ENCODE measurements at places on chromosomes 4 and X. TPM values are rescaled to one million over a fixed set of nuclear protein-coding genes. Genes with fewer than 3 reads are reported as not detected.

GRCh38 chrX:104335756-104336155 is 81.0 kb upstream of the ESX1 start:
- DNase-seq = no peak

- DNase-seq = no peak
Measured at GRCh38 chr4:3875466-3875865, 109.3 kb downstream of the ADRA2C start.

DNA sequence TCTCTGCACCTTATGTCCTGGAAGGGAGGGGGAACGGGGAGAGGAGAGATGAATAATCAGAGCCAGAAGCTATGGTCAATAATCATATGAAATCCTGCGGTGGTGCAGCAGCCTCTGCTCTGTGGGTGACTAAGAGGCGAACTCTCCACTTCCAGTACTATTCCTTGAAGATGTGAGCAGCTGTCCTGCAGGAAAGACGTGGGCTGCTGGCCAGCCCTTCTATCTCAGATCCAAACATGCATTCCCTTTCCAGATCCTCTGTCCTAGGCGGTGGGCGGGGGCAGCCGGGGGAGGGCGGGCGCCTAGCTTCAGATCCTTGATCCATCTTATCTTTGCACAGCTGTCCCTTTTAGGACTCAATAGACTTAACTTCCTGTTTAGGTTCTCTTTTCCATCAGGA is 34.5 kb downstream of the SPINK2 start:
- DNase-seq = no peak

DNA sequence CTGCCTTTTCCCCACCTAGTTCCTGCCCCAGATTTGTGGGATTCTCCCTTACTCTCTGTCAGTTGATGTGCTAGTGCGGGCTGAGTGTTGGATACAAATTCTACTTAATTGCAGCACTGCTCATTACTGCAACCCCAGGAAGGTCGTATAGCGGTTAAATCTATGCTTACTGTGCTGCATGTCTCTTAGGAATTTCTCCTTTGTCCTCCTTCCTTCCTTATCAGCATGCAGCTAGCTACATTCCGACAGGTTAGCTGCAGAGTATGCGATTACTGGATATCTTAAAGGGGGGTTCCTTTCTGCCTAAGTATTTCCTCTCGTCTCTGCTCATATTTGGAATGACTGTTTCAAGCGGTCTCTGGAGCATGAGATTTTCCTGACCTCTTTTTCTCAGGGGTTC is 662.8 kb downstream of the TLL1 start:
- DNase-seq = no peak

- no peak for DNase-seq
Measured at GRCh38 chrX:3124031-3124430, 82.8 kb downstream of the ARSF start.

- DNase-seq = no peak
Measured at GRCh38 chrX:1112321-1112720, 100.1 kb downstream of the CRLF2 start.

- DNase-seq = no peak
Measured at GRCh38 chrX:29746326-29746725, 469.0 kb upstream of the MAGEB2 start.

DNA sequence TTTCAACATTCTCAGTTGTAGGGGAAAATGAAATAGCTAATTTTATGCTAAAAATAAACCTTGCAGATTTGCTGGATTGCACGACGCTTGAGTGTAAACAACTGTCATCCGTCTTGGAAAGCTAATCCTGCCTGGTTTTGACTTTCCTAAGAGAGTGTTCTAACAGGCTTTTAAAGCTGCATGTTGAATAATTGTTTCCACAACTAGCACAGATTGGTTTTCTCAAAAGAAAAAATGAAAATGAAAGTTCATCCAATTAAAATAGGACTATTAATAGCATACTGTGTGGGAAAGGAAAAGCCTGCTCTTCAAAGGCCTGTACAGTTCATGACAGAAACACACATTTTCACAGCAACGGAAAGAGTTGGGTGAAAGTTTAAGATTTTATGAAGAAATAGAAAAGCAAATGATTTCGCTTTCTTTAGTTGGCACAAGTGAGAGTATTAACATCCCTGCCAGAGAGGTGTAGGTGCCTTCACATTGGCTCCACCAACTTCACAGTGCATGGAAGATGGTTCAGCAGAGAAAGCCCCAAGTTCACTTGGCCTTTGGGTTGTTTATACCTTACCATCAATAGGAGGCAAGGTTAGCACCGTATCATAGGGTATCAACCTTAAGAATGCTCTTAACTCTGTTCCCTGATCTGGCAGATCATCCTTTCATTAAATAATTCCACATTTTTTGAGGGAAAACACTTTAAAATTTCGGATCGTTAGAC is 140.0 kb upstream of the GUCY1A1 start:
- DNase-seq = no peak

GRCh38 chrX:40465735-40466551 is 114.8 kb upstream of the ATP6AP2 start:
- DNase-seq = no peak

DNA sequence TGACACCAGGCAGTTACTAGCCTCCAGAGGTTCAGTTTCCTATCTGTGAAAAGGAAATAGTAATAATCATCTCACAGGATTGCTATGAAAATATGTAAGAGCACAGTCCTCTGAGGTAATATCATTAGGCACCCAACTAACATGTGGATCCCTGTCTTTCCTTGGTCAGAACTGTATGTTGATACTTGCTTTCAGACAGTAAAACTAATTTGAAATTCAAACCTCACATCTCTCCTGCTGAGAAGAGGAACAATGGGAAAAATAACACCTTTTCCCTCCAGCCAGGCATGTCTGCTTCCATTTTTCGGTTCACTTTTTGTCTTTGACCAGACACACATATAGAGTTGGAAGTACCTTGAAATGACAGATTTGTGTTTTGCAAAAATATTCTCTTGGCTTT is 262.7 kb downstream of the IL15 start:
- no peak for DNase-seq

- DNase-seq = no peak
Measured at GRCh38 chr4:148653681-148654080, 211.5 kb upstream of the NR3C2 start.

DNA sequence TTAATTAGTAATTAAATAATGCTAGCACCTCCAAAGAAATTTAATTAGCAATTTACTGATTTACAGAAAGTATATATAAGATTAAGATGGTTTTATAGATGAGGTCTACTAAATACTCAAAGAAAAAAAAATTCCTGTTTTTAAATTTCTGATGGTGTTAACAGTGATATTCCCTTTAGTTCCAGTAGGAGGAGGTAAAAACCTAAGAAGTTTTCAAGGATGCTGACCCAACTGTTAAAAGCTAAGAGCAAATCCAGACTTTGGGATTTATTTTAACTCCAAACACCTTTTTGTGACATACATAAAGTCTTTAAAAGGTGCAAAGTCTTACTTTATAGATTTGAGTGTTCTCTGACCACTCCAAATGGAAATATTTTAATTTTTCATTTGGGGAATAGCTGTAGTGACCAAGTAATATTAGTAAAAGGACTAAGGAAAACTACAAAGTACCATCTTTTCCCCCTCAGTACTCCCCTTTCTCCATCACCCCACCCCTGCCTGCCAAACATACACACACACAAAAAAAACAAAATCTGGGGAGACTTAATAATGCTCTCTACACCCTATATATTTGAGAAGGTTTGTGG is 34.2 kb upstream of the CSN1S1 start:
- DNase-seq = no peak

GRCh38 chrX:34521563-34521962 is 135.5 kb downstream of the TMEM47 start:
- DNase-seq = no peak

DNA sequence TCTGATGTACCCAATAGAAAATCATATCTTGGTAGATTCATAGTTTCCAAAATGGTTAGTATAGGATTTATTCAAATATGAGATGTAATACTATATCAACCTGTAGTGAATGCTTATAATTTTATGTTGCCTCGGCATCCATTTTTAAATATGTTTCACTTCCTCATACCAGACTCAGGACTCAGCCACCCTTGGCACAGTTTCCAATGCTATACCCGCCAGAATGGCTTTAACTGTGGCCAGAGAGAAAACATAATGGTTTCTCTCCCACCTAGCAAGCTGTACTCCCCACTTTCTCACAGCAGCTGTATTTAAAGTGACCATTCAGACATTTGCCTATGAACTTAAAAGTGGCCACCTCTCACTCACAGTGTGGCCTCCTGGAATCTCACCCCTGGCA is 466.6 kb upstream of the PABPC4L start:
- no peak for DNase-seq

DNA sequence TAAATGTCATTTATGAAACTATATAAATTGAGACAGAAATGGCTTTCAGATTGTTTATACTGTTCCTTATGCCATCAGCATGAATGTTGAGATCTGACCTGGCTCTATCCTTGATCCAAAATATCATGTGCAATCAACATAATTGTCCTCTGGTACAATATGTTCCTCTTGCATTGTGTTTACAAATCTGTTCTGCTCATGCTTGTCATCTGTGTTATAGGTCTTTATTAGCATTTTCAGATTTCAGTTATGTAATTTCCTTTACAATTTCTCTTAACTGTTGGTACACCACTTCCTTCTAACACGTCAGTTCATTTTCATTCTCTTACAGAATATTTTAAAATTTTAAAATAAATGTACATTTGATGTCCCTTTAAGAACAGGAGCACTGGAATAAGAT is 1.6 kb downstream of the HPGD start:
- DNase-seq = no peak

DNA sequence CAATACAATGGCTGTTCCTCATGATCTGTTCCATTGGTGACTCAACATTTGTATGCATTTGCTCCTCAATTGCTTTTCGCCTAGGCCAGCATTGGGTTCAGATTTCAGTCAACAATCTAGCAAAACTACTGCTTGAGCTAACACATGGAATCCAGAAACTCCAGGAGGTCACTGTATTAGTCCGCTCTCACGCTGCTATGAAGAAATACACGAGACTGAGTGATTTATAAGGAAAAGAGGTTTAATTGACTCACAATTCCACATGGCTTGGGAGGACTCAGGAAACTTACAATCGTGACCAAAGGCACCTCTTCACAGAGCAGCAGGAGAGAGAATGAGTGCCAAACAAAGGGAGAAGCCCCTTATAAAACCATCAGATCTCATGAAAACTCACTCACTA is 67.1 kb downstream of the RXFP1 start:
- DNase-seq = no peak

DNA sequence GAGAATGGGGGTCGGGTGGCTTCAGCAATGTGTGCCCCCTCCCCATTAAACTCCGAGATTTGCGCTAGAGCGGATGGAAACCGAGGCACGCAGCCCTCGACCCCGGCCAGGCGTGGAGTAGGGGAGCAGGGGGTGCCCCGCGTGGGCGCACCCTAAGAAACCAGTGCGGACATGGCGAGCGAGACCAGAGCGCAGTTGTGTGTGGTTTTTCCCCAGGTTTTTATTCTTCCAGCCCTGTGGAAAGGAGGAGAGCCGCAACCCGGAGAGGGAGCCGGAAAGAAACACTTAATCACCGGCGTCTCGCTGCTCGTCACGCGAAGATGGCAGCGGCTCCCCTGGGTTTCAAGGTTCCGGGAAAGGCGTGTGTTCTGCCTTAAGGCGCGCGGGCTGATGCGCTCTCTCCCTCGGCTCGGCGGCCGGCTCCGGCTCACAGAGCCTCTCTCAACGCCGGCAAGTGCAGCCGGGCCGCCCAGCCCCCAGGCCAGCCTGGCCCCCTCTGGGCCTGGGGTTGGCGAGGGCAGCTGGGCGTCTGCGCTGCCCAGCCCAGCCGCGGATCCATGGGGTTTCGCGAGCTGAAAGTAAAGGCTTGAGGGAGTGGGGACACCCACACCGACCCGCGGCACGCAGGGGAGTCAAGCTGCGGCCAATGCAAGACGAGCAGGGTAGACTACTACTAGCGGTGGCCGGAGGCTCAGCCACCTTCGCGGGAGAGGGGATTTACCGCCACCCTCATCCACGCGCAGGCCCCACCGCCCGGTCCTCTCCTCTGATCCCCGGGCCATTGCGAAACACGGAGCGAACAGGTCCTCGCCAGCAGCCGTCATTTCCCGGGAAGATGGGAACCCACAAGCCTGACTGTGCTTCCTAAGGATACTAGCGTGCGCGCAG is 74.0 kb upstream of the BCOR start:
- no peak for DNase-seq

DNA sequence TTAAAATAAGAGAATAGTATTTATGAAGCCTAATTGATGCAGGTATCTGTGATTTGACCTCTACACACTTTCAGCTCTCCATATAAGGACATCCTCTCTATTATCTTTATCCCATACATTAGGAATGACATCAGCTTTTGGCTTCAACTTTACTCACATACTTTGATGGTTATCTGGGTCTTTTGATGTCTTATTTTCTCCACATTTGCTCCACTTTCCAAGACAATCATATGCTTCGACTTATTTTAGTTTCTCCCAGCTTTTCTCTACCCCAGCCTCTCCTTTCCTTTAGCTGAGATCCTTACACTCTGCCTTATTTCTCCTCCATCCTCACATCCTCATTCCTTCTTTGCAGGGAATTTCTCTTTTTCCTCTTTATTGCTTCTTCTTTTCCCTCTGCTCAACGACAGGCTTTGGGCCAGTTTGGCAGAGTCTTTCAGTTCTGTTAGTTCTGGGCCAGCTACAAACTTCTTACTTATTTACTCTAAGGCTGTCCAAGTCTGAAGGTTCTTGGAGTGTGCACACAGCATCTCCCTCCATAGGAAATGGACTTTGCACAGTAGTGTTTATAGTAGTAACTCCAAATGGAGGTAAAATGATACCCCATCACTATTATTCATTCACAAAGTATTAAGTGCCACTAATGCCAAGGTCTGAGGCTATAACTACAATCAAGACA is 50.5 kb downstream of the SLC4A4 start:
- no peak for DNase-seq

- DNase-seq = no peak
Measured at GRCh38 chr4:131382839-131383238, 1766.3 kb upstream of the PCDH10 start.

POF1B gene
- total RNA-seq = not detected

JCHAIN gene
- not detected for total RNA-seq

NPY2R gene
- total RNA-seq = not detected

FGFBP2 gene
- 5.6 TPM for total RNA-seq

GAGE12G gene
- total RNA-seq = not detected

DAPP1 gene
- 66.9 TPM for total RNA-seq

MAGEA4 gene
- total RNA-seq = not detected

SLC30A9 gene
- total RNA-seq = 59.4 TPM

PRICKLE3 gene
- 27.3 TPM for total RNA-seq

SLC9A7 gene
- 13.5 TPM for total RNA-seq

SPANXA2 gene
- not detected for total RNA-seq

Measured in activated naive CD4-positive, alpha-beta T cell treated with anti-CD3 and anti-CD28 coated beads, Interleukin-2, amount 50 U/mL, for 72 hours (primary cell).